ENCODE measurements at places on chromosomes 12 and 14. TPM values are rescaled to one million over a fixed set of nuclear protein-coding genes. Genes with fewer than 3 reads are reported as not detected.

GRCh38 chr12:57674691-57675090 is 19.2 kb upstream of the OS9 start:
- H3K27ac ChIP-seq, result no peak overlapping the region
- H3K36me3 ChIP-seq, result no peaks in the 10 kb centered on the region

DNA sequence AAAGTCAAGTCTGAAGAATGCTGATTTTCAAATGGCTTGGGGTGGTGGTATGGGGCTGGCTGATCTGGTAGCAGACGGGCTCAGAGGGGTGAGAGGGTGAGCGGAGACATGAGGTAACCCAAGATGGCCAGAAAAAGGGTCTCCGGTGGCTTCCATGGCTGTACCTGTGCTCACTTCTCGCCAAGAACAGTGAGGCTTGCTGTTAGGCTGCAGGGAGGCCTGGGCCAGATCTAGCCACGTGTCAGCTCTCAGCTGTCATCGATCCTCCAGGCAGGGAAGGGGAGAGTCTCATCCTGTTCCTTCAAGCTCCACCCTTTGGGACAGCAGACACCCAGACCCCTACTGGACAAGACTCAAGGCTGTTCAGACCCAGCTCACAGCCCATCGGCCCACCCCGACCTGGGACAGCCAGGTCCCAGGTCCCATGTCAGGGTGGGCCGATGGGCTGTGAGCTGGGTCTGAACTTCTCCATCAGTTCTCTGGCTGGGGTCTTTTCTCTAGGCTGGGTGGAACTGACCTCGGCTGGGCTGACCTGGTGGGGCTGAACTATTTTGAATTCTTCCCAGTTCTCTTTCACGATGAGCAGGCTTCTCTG is 9.0 kb downstream of the LRTM2 start:
- no peak overlapping the region for H3K4me3 ChIP-seq
- H3K27me3 ChIP-seq, result peaks cover 14% of the 10 kb centered on the region
- no peak overlapping the region for H3K27ac ChIP-seq
- DNase-seq, result no peak

The ENDOU gene
- total RNA-seq, result not detected

- no peak overlapping the region for H3K27ac ChIP-seq
- DNase-seq, result no peak
- H3K4me1 ChIP-seq, result no peaks in the 10 kb centered on the region
- H3K27me3 ChIP-seq, result no peaks in the 10 kb centered on the region
- H3K36me3 ChIP-seq, result peaks cover 95% of the 10 kb centered on the region
- no peak overlapping the region for H3K4me3 ChIP-seq
These were observed 14.7 kb downstream of the ITGA5 start for GRCh38 chr12:54404061-54405004.
